ENCODE measurements at places on chromosomes 2 and 18.

DNA sequence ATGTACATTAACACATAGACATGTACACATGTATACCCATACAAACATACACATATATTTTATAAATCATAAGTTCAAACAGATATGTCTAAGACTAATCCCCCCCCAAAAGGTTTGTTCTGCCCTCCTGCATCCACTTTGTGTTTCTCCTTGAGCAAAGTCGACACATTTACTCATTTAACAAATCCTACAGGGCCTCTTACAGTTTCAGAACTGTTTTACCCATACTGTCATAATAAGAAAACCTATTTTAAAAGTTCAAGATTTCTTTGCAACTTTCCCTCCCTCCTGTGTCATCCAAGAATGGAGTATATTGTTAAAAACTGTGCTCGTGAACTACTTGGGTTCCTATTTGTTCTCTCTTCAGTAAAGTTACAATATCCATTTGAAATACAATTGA, 166.7 kb downstream of the L3MBTL4 start:
- DNase-seq = no peak

GRCh38 chr2:2269989-2270562, 61.0 kb downstream of the MYT1L start:
- no peak for DNase-seq

- no peak for DNase-seq
Observed at GRCh38 chr18:59189008-59189407, 30.9 kb upstream of the GRP start.

- no peak for DNase-seq
Observed at GRCh38 chr2:12767541-12767940, 50.8 kb downstream of the TRIB2 start.

DNA sequence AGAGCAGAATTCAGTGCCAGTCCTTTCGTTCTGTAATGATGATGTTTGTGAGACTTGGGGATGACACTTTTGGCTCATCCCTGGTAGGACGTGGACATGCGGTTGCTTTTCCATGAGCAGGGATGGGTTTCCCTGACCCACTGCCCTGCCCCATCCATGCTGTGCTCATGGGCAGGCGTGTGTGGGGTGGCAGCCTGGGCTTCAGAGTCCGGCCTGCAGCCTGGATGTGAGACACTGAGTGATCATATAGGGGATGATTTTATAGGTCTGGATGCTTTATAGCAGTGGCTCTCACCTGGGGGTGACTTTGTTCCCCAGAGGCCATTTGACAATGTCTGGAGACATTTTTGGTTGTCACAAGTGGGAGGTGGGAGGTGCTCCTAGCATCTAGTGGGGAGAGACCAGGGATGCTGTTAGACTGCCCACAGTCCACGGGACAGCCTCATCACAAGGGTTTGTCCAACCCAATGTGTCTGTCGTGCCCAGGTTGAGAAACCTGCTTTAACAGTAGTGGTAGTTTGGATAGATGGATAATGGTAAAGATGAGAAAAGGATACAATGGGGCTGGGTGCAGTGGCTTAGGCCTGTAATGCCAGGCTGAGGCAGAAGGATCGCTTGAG, 38.9 kb downstream of the LDLRAD4 start:
- no peak for DNase-seq

GRCh38 chr2:172230889-172231401, 128.2 kb upstream of the DLX2 start:
- no peak for DNase-seq

DNA sequence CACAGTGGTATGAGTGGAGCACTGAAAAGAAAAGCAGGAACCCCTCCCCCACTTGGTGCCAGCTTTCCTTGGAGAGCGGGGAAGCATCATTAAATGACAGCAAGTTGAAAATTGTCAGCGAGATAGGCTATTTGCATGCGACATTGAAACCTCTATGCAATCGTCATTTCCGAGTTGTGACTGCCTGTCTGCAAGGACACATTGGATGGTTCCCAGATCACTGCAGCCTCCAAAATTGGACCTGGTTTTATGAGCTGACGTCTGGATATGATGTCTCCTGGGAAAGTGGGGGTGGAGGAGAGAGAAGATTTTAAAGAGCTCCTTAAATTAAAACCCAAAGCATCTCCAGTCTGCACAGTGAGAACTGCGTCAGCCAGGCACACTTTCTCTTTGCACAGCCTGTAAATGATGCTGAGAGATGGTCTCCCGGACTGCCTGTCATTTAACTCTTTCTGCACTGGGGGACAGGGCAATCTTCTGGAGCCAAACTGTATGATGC, 57.8 kb upstream of the KIF5C start:
- no peak for DNase-seq

GRCh38 chr18:34632321-34632720, 77.8 kb upstream of the DTNA start:
- DNase-seq = no peak

DNA sequence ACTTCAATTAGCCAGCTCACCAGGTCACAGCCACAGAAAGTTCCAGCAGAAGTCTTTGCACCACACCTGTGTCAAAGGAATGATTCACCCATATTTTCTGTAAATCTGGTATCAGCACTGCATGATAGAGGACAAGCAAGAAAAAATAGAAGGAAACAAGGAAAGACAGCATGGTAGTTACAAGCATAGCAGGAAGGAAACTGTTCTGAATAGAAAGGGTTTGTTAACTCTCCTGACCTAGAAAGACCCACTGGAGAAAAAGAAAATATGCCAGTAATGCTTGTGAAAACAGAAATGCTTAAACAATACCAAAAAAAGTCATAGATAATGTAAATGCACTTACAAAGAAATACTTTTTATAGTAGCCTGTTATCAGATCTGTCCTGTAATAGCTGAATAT, 40.8 kb downstream of the SCRN3 start:
- no peak for DNase-seq

GRCh38 chr2:206855585-206856433, 83.5 kb upstream of the CPO start:
- DNase-seq = no peak

DNA sequence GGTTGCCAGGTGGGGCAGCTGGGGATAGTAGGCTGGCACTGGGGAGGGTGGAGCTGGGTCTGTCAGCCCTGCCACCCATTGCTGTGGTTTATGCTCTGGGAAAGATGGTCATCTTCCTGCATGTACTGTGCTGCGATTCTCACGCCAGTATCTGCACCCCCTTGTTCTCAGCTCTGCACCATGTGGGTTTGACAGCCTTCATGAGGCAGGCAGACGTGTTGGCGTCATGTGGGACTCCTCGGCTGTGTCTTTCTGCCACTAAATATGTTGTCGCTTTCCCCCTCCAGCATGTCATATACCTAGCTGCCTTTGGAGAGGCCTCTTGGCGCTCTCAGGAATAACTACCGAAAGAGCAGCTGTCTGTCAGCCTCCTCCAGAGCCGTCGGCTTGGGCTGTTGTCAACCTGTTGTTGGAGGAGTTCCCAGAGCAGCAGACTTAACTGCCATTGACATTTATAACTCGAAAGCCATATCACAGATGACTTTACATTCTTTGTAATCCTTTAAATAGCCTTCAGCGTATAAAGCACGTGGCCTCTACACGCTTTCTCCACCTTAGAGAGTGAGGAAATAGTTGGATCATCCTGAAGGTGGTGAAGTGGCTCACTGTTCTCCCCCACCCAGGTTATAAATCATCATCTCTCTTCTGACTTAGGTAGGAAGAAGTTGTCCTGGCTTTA, 80.4 kb upstream of the MGAT5 start:
- no peak for DNase-seq

- no peak for DNase-seq
Observed at GRCh38 chr2:80338794-80339193, 34.2 kb upstream of the LRRTM1 start.

Measured in activated CD4-positive, alpha-beta T cell treated with anti-CD3 and anti-CD28 coated beads, Interleukin-2, amount 50 U/mL, for 16 hours (primary cell).